ENCODE measurements at places on chromosomes 5 and 9.

DNA sequence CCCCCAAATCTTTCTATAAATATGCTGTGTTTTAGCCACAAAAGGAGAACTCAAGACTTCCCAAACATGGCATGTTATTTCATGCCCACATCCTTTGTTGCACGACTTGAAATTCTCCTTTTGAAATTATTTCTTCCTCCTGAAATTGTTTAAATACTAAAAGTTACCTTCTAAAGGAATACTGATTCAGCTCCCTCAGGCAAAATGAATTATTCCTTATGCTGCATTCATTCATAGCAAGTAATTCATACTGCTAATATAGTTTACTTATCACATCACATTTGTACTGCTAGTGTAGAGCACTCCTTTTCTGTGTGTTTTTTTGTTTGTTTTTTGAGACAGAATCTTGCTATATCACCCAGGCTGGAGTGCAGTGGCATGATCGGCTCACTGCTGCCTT, 45.7 kb downstream of the BHMT start:
- DNase-seq, result no peak

GRCh38 chr5:32928761-32929160, 217.6 kb downstream of the NPR3 start:
- DNase-seq, result no peak

GRCh38 chr5:9149988-9150387, 395.9 kb downstream of the SEMA5A start:
- peak; percentile 95 for DNase-seq

DNA sequence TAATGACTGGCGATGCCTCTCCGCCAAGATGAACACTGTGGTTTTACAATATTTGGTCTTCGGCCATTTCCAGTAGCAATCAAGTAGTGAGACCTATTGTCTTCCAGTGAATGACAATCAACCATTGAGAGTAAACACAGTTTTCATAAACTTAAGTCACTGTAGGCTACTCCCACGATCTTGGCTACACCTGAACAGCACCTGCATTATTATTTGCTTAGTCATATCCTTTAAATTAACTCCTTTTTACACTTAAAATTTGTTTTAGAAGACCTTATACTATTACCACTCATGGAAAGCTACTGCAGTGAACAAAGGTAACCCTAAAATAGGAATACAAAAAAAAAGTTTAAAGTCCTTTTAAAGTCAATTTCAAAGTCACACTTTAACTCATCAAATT, 58.2 kb downstream of the ZNF354C start:
- no peak for DNase-seq

DNA sequence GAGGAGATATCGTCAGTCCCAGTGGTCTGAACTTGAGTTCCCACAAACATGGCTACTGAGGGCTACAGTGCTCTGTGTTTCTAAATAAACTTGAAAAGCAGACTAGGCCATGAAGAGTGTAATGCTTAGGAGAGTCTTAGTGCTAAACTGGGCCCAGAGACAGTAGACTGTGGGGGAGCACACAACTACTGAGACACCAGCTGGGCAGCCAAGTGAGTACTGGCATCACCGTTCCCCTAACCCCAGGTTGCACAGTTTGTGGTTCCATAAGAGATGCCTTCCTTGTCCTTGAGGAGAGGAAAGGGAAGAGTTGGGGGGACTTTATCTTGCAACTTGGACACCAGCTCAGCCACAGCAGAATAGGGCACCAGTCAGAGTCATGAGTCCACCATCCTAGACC, 172.1 kb upstream of the DMRTA1 start:
- no peak for DNase-seq

- no peak for DNase-seq
Observed at GRCh38 chr9:14238518-14238917, 75.4 kb downstream of the NFIB start.

DNA sequence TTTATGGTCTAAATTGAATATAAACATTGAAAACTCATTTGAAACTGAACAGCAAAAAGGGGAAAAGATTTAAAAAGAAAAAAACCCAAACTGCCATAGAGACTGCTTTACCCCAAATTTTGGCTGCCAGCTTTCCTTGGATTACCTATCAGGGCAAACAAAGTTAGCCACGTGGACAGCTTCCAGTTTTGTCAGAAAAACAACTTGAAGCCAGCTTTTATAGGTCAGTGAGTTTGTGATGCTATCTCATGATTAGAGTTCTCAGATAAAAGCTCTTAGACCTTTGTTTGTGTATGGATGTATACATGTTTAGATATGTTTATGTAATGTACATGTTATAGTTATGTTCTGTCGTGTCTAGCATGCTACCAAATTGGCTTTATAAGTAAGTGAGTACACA, 16.1 kb downstream of the FBP2 start:
- DNase-seq, result no peak

GRCh38 chr9:113570106-113570505, 106.6 kb downstream of the RGS3 start:
- peak; percentile 9 for DNase-seq

- no peak for DNase-seq
Observed at GRCh38 chr5:111772456-111773122, 15.6 kb upstream of the NREP start.

DNA sequence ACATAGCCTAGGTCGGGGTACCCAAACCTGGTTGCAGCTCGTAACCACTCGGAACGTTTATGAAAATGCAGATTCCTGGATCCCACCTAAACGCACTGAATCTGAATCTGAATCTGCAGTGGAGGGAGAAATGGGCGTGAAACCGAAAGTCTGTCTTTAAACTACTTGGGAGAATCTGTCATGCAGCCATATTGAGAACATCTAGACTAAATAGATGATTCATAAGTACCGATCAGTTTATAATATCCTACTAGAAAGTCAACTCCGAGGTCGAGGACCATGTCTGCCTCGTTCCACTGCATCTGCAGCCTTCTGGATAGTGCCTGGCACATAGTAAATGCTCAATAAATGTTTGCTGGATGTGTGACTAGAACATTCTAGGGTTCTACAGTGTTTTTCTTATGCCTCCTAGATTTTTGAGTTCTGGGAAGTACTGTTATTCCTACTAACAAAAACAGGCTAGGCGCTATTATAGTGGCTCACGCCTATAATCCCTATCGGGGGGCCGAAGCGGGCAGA, 632 bp downstream of the COQ4 start:
- DNase-seq, result no peak

- DNase-seq, result no peak
Observed at GRCh38 chr5:168651648-168652047, 72.5 kb upstream of the PANK3 start.

GRCh38 chr5:128546658-128547281, 8.7 kb upstream of the FBN2 start:
- DNase-seq, result no peak

GRCh38 chr5:18159331-18159730, 525.1 kb downstream of the TAF11L14 start:
- DNase-seq, result no peak

DNA sequence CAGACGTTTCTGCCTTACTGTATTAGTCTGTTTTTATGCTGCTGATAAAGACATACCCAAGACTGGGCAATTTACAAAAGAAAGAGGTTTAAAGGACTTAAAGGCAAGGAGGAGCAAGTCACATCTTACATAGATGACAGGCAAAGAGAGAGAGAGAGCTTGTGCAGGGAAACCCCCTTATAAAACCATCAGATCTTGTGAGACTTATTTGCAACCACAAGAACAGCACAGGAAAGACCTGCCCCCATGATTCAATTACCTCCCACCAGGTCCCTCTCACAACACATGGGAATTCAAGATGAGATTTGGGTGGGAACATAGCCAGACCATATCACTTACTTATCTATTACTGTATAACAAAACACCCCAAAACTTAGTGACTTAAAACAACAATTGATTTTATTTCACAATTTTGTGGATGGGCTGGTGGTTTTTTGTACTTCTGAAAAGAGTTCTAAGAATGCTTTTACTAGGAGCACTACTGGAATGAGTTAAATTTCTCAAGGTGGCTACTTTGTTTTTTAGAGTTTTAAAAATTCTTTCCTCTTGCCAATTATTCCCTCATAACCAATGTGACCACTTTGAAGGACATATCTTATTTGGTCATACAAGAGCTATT, 10.3 kb downstream of the RUSC2 start:
- DNase-seq, result no peak

DNA sequence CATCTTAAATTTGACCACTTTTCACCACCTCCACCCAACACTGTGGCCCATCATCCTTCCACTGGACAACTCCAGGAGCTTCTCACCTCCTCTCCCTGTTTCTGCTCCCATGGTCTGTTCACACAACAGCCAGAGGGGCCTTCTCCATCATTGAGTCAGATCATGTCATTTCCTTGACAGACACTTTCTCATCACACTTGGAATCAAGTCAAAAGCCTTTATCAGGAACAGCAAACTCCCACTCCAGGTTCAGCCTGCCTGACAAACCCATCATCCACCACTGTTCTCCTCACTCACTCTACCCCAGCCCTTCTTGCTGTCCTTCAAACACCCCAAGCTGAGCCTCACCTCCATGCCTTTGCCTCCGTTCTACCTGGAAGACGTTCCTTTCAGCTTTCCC, 78.4 kb upstream of the ADRA1B start:
- DNase-seq, result no peak

DNA sequence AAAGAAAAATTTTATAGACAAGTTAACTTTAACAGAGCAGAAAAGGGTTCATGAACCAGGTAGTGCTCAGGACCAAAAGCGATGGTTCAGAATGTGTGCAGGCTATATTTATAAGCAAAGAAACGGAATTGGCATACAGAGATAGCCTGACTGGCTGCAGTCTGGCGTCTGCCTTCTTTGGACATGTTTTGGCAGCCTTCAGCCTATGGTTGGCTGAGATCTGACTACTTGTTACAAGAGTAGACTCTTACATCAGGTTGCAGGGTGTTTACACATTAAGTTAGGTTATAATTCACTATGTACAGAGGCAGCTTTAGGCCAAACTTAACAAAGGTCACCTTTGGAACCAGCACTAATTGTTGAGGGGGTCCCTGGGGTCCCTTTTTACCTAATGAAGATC, 7.0 kb downstream of the NOP16 start:
- no peak for DNase-seq

GRCh38 chr5:174737330-174737729, 12.9 kb downstream of the MSX2 start:
- DNase-seq, result no peak

GRCh38 chr5:166427211-166427610, 1864.2 kb upstream of the WWC1 start:
- no peak for DNase-seq

DNA sequence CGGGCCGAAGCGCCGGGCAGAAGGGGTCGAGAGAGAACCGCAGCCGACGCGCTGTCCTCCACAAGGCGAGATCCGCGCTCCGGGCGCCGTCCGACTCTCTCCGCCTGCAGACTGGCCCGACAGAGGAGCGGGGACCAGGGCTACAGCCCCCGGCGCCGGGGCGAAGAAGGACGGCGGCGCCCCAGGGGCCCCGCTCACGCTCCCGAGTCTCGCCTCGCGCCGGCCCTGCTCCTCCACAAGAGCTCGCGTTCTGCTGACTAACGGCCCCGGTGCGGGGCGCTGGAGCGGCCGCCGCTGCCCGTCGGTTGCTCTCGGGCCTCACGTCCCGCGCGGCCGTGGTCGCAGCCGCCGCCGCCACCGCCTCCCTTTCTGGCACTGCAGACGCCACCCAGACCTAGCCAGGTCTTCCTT, 338 bp downstream of the ABHD17B start:
- DNase-seq, result no peak

DNA sequence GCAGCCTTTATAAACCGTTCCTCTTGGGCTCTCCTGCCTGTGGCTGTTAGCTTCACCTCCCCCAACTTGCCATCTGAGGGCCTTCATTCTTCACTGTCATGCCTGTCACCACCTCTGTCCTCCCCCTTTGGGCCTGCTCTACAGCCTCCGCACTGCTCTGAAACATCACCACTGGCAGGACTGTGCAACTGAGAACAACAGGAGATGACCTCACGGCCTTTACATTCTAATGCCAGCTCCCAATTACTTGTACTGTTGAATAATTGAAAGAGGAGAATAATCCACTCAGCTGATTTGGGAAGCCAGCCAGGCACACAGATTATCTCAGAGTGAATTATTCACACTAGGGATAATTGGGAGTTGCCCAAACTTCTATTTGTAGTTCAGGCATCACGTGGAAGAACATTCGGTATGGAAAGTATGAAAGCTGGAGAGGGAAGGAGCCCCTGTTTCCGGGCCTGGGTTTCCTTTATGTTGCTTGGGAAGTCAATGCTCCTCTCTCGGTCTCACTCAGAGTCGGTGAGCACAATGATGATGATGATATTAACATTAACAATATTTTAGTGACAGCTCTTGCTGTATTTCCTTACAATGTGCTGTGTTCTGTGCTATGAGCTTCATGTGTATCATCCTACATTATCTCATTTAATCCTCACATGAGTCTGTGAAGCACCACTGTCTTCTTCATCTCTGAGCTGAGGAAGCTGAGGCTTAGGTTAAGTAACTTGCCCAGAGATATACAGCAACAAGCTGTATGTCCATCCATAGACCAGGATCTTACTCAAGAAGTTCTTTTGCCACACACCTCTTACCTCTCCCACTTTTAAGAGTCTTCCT, 99.3 kb upstream of the LRRTM2 start:
- DNase-seq, result no peak

- no peak for DNase-seq
Observed at GRCh38 chr5:123180676-123181393, 91.8 kb downstream of the PRDM6 start.

DNA sequence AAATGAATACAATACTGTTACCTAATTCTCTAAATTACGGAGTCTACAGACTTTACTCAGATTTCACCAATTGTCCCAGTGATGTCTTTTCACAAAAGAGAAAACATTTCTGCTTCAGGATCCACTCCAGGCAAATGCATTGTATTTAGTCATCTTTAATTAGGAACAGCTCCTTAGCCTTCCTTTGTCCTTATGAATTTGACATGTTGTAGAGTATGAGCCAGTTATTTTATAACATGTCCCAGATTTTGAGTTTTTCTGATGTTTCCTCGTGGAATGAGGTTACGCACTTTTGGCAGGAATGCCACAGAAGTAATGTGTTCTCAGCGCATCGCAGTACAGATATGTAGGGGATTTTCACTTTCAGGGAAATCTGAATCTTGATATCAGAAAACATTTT, 10.5 kb downstream of the HABP4 start:
- no peak for DNase-seq

Measured in RWPE2 (cell line).